Retina (tissue), 1 donor: ENCODE measurements at places on chromosomes 1 and 21.

GRCh38 chr1:33928251-33928650 lies 64.4 kb downstream of the HMGB4 start:
- no peak for DNase-seq

DNA sequence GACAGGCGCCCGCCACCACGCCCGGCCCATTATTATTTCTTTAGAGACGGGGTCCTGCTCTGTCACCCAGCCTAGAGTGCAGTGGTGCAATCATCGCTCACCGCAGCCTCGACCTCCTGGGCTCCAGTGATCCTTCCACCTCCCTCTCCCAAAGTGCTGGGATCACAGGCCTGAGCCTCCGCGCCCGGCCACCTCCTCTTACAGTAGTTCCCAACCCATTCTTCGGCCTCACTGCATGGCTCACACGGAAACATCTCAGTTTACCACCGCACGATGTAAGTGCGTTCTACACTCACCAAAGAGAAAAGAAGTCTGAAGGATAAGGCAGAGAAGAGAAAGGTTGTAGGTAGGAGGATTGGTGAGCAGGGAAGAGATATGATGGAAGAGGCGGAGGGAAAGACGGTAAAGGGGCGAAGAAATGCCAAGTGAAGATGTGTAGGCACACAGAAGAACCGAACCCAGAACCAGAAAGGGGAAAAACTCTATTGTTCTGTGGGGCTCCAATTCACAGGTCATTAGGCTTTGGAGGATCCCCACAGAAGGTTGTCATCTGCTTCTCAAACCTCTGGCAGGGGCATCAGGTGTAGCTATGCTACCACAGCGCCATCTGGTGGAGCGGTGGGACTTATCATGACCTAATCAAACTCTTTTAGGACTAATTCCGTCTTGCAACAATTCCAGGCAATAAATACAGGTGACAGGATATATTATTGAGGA lies 504.2 kb downstream of the SMYD3 start:
- DNase-seq = peak; percentile 87

- no peak for DNase-seq
These were observed 38.8 kb upstream of the RASAL2 start for GRCh38 chr1:178055093-178055492.

GRCh38 chr1:92298213-92298572 lies 594 bp downstream of the GLMN start:
- DNase-seq = no peak

DNA sequence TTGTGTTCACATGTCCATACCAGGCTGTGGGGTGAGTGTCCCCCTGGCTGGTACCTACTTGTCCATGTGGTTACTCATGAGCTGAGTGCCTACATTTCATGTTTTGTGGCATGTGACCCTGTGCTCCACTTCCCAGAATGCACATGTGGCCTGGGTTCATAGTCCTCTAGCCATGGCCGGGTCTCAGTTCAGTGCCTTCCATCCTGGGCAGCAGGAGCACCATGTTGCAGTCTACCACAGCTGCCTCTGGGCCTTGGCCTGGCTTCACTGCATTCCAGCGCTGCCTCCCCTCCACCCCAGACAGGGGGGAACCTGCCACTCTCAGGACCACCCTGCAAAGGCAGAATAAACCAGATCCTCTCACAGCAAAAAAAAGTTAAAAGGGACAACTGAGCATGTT lies 5.5 kb downstream of the CEPT1 start:
- DNase-seq = no peak

- no peak for DNase-seq
These were observed 37.3 kb downstream of the COL24A1 start for GRCh38 chr1:86119214-86119764.
